Activated CD8-positive, alpha-beta T cell treated with anti-CD3 and anti-CD28 coated beads, Interleukin-2, amount 10 ng/mL, durations not matched to agents 7 days and 5 days (primary cell): ENCODE measurements at places on chromosomes 6 and 20.

- DNase-seq, result no peak
Measured at GRCh38 chr6:25534942-25535631, 116.9 kb upstream of the SCGN start.

- no peak for DNase-seq
Measured at GRCh38 chr6:48397887-48398286, 286.9 kb upstream of the PTCHD4 start.

DNA sequence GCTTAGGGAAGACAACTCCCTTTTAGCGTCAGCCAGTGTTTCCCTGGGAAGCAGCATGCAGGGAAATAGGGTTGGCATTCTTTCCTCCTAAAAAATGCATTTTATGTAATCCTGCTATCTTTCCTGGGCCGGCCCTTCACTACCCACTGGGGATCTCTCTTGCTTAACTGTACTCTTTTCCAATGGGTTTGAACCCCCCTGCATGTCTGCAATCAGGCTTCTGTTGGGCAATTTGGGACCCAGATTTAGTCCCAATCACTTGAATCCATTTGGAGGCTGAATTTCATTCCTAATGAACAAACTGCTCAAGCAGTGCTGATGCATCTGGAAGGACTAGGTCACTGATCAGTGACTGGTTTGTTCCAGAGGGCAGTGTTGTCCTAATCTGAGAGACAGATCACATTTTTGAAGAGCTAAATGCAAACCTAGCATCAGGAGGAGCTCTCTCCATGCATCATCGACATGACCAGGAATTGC lies 152.0 kb downstream of the TSHZ2 start:
- DNase-seq, result no peak

DNA sequence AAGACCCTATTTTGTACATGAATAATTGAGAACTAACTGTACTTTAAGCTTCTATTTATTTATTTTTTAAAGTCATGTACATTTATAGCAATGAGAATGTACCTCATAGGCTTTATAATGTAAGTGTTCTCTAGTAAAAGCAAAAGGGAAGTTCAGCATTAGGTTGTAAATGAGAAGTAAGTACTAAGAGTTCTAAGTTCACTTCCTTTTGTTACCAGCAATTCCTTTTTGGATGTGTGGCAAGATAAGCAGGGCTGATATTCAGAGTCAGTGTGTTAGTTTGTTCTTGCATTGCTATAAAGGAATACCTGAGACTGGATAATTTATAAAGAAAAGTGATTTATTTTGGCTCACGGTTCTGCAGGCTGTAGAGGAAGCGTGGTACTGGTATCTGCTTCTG lies 54.0 kb upstream of the CCN2 start:
- no peak for DNase-seq
